ENCODE measurements at places on chromosomes 11 and 22. TPM values are rescaled to one million over a fixed set of nuclear protein-coding genes. Genes with fewer than 3 reads are reported as not detected.

GRCh38 chr11:44334356-44335004 lies 24.5 kb upstream of the ALX4 start:
- no peak for DNase-seq

The DDI1 gene
- not detected for total RNA-seq

GRCh38 chr11:58730507-58731089 lies 1.1 kb downstream of the GLYAT start:
- DNase-seq = no peak

The C11orf97 gene
- total RNA-seq = not detected

The TP53I11 gene
- 91.1 TPM for total RNA-seq

DNA sequence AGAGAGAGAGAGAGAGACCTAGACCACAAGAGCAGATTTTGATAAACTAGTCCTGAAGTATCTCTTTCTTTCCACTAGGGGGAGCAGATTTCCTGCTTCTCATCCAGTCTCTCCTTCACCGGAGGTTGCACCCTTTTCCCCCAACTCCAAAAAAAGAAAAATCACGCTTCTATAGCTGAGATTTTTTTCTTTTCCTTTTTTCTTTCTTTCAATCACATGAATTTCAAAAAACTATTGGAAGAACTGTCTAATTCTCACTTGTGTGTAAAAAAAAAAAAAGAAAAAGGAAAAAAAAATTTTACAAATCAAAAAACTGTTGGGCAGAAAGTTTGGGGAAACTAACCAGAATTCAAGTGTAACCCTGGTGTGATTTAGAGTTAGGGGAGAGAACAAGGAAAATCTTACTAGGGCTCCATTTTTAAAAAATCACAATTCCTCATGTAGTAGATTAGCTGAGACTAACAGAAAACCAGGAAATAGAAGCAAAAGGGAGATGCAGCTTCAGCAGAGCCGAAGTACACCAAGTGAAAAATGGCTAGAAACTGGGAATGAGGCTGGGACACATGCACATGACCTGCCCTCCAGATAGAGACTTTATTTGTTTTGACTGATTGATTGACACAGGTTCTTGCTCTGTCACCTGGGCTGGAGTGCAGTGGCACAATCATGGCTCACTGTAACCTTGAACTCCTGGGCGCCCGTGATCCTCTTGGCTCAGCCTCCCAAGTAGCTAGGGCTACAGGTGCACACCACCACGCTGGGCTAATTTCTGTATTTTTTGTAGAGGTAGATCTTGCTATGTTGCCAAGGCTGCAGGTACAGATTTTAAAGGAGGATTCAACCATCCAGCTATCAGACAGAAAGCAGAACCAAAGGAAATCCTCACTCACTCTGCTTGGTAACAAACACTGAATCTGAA lies 27.1 kb downstream of the SDHD start:
- no peak for DNase-seq

The RNH1 gene
- 139 TPM for total RNA-seq

The DMC1 gene
- total RNA-seq = 2.9 TPM

- no peak for DNase-seq
These were observed 52.9 kb downstream of the C11orf58 start for GRCh38 chr11:16791191-16791961.

GRCh38 chr22:32561756-32562155 lies 87.1 kb downstream of the FBXO7 start:
- DNase-seq = no peak

- peak; percentile 49 for DNase-seq
These were observed 1.1 kb downstream of the IL18BP start for GRCh38 chr11:71999798-72000197.

The FREY1 gene
- 0.48 TPM for total RNA-seq

The SPINDOC gene
- total RNA-seq = 4.8 TPM

The GVQW3 gene
- total RNA-seq = 5.4 TPM

The CCT8L2 gene
- not detected for total RNA-seq

The MS4A6E gene
- total RNA-seq = not detected

- DNase-seq = no peak
These were observed 544.6 kb upstream of the RAG2 start for GRCh38 chr11:37142591-37142990.

DNA sequence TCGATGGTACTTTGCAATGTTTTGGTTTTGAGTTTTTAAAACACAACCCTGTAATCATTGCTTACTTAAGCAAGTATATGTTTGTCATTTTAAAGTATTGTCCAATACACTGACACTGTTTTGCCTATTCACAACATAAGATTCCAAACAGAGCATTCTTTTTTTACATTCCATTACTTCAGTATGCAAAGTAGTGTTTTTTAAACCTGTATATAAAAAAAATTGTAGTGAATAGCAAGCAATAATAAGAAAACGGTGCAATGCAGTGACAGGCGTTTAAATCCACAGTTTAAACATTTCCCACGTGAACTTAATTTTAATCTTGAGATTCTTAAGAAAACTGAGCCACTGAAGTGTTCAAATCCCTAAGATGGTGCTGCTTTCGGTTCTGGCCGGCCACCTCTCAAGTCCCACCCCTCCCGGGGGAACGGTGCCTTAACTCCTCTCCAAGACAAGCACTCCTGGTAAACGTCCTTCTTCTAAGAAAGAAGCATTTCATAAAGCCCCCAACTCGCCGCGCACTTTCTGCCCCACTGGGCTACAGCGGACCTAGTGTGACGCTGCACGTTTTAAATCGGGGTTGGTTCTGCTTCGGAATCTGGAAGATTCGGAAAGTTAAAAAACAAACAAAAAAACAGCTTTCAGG lies 2.9 kb downstream of the PGR start:
- DNase-seq = no peak

DNA sequence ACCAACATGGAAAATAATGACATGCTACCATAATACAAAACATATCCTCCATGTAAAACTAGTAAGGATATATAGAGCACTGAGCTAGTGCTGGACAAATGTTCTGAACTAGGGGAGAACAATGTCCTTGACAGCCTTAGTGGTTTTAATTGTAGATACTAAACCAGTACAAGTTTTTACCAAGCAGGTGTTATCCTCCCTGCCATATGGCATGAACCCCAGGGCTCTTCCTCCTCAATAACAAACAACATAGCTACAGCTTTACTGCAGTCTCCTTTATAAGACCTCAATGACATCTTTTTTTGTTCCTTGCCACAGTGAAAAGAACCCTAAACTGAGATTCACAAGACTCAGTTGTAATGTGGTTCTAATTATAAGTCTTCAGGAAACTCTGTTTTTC lies 70.2 kb upstream of the GDPD4 start:
- no peak for DNase-seq

All from breast epithelium (tissue), 4 donors.